ENCODE measurements at places on chromosomes 6 and 20. TPM values are rescaled to one million over a fixed set of nuclear protein-coding genes. Genes with fewer than 3 reads are reported as not detected.

DNA sequence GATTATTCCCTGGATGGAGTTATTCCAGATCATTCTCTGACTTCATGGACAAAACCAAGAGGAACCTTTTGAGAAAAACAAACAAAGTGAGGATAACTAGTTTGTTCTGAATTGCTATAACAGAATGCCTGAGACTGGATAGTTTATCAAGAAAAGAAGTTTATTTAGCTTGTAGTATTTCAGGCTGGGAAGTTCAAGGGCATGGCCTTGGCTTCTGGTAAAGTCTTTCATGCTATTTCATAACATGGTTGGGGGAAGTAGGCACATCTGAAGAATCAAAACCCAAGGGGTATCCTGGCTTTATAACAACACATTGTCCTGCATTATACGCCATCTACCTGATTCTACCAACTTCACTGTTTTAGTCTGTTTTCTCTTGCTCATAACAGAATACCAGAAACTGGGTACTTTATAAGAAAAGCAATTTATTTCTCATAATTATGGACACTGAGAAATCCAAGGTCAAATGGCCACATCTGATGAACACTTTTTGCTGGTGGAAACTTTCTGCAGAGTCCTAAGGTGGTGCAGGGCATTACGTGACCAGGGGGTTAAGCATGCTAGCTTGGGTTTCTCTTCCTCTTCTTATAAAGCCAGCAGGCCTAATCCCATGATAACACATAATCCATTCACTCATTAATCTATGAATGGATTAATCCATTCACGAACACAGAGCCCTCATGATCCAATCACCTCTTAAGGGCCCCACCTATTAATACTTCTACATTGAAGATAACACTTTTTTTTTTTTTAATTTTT is 186.1 kb upstream of the PRSS16 start:
- ATAC-seq = no peak

- no peak for ATAC-seq
Observed at GRCh38 chr6:44732243-44732642, 344.7 kb downstream of the CDC5L start.

The GGT7 gene
- total RNA-seq = 5.1 TPM

The BEND3 gene
- total RNA-seq = 3.0 TPM

The SOBP gene
- 0.32 TPM for total RNA-seq

GRCh38 chr20:8678098-8678776 is 390.6 kb upstream of the PLCB4 start:
- ATAC-seq = no peak

The IL17F gene
- 0.20 TPM for total RNA-seq

The SNAP25 gene
- 0.08 TPM for total RNA-seq

DNA sequence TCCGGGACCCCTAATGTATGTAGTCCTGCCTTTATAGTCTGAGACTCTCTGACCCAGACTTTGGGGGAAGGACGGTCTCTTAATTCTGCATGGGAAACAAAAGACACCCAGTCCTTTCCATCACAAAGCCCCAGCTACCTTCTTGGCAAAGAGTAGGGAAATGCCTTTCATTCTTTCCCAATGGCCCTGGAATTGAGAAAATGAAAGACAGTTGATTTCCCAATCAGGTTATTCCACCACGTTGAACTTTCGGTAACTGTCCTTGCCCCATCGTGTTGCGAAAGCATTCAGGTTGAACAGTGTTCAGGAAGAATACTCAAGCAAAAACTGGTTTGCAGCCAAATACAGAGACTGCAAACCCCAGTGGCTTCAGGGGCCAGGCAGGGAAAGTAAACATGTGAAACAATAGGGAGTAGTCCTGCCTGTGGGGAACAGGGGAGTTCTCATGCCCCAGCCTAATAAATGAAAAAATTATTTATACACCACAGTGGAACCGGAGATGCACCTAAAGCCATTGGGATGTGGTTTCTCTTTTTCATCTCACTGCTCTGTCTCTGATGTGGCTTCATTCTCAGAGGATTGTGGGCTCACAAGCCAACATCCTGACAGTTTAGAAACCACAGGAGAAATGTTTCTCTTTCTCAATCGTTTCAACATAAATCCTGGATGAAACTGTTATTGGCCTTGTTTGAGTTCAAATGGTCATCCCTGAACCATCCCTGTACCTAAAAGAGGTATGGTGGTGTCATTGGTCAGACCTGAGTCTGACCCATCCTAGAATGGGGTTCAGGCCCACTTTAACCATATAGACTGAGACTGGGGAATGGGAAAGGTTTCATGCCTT is 44.2 kb upstream of the SLC9A8 start:
- peak; percentile 70 for ATAC-seq

DNA sequence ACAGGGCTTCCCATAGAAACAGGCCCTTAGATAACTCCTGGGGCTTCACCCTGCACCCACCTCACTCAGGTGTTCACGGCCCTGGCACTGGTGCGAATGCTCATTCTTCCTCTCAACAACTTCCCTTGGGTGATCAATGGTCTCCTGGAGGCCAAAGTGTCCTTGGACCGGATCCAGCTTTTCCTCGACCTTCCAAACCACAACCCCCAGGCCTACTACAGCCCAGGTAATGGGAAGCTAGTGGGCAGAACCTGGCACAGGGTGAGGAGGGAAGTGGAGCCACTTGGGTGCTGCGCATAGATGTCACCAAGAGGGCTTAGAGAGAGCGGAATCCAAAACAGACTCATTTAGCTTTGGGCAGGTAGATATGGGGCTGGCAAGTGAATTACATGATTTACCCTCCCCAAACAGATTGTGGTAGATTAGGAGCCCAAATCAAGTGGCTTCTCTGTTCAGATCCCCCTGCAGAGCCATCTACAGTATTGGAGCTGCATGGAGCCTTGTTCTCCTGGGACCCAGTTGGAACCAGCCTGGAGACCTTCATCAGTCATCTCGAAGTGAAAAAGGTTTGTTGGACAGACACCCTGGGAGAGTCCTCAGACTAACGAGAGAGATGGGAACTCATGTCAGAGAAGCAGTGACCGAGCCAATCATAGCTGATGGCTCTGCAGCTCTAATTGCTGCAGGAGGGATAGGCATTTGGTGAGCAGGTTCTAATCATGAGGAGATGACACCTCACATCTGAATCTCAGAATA is 8.5 kb downstream of the ABCC10 start:
- ATAC-seq = peak; percentile 35

The EYA2 gene
- 27.7 TPM for total RNA-seq

- no peak for ATAC-seq
Observed at GRCh38 chr6:17724341-17724740, 17.6 kb upstream of the NUP153 start.

- ATAC-seq = no peak
Observed at GRCh38 chr6:32974016-32974333, 5.6 kb downstream of the BRD2 start.

The HS3ST5 gene
- total RNA-seq = not detected

DNA sequence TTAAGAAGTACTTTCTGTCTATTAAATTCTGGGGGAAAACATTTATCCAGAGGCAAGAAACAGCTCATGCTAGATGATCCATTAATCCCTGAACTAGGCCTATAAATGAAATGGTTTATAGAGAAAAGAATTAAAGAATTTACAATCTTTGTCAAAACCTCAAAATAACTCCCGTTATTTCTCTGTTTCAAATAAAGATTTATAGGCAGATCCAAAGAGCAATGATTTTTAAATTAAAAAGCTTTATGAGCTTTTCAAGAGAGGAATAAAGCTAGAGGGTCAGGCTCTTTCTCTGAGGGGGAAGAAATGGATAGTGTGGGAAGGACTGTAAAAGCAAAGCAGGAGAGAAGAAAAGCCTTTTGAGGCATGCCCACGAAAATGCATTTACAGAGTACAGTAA is 82.5 kb upstream of the OGFRL1 start:
- ATAC-seq = no peak

The TFAP2B gene
- total RNA-seq = 1.4 TPM

DNA sequence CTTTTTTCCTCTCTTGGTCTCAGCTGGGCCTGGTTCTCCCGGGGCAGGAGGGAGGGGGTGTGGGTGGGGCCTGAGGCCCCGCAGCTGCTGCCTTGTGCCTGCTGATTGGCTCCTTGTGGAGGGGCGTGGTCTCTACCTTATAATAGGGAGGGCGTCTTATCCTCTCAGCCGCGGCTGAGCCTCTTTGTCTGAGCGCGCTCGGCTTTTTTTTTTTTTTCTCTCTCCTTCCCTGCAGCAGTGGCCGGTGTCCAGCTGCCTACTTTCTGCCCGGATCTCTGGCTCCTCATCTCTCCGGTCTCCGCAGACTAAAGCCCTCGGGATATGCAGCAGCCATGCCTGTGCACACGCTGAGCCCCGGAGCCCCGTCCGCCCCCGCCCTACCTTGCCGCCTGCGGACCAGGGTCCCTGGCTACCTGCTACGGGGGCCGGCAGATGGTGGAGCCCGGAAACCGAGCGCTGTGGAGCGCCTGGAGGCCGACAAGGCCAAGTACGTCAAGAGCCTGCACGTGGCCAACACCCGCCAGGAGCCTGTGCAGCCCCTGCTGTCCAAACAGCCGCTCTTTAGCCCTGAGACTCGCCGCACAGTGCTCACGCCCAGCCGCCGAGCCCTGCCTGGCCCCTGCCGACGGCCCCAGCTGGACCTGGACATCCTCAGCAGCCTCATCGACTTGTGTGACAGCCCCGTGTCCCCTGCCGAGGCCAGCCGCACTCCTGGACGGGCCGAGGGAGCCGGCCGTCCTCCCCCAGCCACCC is 11.1 kb downstream of the FAM110A start:
- ATAC-seq = peak; percentile 90

GRCh38 chr20:7313047-7313446 is 545.6 kb downstream of the BMP2 start:
- peak; percentile 17 for ATAC-seq

DNA sequence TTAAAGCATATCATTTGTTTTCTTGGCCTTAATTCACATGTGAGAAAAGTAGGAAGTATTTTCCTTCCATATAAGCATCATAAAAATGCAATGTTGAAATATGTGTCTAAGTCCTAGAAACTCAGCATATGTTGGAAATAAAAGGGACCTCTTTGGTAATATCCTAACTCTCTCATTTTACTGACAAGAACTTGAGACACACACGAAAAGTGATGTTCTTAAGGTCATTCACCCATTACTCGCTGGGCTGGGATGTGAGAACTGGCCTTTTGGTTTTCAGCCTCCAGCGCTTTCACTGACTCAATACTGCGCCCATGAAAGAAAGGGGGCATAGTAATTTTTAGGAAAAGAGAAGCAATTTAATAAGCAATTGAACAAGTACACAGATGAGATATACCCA is 153.5 kb upstream of the SCGN start:
- ATAC-seq = no peak

- ATAC-seq = no peak
Observed at GRCh38 chr6:111884068-111884467, 10.8 kb upstream of the FYN start.

- no peak for ATAC-seq
Observed at GRCh38 chr6:170371588-170371987, 65.0 kb downstream of the FAM120B start.

GRCh38 chr6:140987364-140988155 is 1145.2 kb upstream of the GJE1 start:
- ATAC-seq = no peak

GRCh38 chr6:106287215-106287614 is 38.3 kb downstream of the ATG5 start:
- ATAC-seq = peak; percentile 80

DNA sequence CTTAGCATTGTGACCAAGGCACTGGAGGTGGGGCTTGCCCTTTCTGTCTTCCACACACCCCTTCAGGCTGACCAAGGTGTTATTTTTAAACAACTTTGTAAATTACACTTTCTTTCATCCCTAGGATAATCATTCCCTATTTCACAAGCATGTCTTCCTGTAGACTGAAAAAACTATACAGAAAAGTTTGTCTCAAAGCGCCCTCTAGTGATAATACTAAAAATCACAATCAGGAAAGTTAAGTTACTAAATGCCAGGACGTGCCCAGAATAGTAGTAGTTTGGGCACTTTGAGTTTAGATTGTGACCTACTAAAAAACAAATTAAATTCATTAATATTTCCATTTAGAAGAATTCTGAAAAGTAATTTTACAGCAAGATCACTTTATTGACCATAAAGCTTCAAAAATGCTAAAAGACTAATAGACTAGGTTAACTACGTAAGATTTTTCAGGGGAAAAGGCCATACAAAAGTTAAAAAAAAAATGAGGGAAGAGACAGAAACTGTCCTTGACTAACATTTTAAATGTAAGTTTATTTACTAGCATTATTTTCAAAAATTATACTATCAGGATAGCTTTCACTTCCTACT is 123.3 kb upstream of the DUSP22 start:
- no peak for ATAC-seq

The HLA-DQB1 gene
- total RNA-seq = 1.1 TPM

DNA sequence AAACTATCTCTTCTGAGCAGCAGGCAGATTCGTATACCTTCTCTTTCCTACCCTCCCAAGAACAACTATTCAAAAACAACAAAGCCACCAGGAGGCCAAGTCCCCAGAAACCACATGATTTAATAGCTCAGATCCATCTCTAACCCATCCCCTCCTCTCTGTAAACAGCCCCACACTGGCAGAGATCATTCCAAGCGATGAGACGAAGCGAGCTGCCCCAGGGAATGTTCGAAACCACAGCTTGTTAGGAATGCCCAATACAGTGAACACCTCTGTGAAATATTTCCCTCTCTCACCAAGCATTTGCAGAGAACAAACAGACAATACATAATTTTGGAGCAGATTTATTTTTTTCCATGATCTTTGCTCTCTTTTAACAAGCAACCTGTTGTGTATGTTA is 231.8 kb downstream of the SOD2 start:
- no peak for ATAC-seq

The PPIL6 gene
- 0.84 TPM for total RNA-seq

The PPP1R16B gene
- 2.3 TPM for total RNA-seq

DNA sequence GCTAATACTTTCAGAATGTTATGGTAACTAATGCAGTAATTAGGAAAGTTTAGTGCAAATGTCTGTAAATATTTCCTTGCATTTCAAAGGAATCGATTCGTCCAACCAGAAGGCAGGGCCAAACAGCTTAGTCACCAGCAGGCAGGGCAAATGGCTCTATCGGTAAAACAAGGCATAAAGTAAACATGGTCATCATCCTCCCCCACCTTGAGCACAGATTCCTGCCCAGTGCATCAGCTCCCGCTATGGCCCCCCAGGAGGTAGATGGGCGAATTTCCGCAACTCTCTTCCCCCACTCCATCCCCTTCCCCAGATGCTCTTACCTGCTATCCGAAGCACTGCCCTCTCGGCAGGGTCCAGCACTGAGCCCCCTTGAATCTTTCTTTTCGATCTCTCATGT is 103.8 kb upstream of the BEND6 start:
- peak; percentile 15 for ATAC-seq

The WFDC10B gene
- total RNA-seq = not detected

The BTBD3 gene
- total RNA-seq = 10.0 TPM

DNA sequence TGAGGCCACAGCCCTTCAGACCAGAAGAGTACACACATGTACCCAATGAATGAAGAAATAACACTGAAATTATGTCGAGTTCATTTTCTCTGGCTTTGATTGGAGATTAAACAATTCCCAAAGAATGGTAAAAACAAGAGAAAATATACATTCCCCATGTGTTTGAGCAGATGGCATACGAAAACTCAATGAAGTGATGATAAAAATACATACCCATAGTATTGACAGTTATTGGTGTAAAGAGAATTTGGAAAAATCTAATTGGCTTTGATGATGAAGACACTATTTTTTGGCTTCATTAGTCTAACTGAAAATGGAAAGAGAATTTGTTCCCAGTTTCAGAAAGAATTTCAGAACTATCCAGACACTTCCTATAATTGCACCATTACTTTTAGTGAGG is 76.6 kb upstream of the SNRPB2 start:
- no peak for ATAC-seq

The MBOAT1 gene
- total RNA-seq = 6.3 TPM

Measured in esophagus mucosa (tissue), 1 donor.